ENCODE measurements at places on chromosomes 5 and 9. TPM values are rescaled to one million over a fixed set of nuclear protein-coding genes. Genes with fewer than 3 reads are reported as not detected.
A peak's percentile ranks its signal among the peaks of the same experiment; 100 is the strongest.

The APBA1 gene
- total RNA-seq: 2.5 TPM

- H3K27ac ChIP-seq: peak overlapping the region; percentile 99
- H3K27me3 ChIP-seq: no peaks in the 10 kb centered on the region
- H3K36me3 ChIP-seq: no peaks in the 10 kb centered on the region
Measured at GRCh38 chr5:95958310-95959014, 3.2 kb downstream of the ELL2 start.

DNA sequence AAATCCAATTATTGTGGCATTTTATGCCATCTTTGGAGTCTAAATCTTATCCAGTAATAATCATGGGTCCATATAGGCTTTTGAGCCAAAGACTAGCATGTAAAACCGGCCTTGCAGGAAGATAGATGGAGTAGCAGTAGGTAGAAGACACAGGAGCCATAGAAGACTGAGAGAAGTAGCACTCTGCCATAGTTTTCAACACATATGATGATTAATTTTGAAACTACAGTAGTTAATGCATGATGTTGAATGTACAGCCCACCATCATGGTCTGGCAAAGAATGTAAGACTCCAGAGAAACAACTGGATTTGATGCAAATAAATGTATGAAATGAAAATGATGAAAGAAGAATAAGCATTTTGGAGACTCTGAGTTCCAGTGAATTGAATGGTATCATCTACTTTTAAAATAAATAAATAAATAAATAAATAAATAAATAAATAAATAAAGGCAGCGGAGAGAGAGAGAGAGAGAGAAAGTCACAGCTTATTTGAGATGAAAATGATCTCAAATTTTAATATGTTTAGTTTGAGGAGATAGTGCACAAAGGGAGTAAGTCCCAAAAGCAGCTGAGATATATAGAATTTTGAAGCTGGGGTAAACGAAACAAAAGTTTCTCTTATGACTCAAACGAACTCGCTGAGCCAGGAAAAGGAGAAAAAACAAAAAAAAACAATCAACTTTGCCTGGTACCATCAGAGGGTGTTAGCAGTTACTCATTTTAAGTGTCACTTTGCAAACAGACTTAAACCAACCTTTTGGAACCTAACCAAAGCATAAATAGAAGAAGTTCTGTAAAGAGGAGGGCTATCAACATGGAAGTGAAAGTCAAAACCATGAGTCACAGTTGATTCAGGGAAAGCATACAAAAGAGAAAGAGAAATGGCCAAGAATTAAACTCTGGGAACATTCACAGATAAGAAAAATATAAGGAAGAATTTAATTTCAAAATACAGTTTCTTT, 388.7 kb downstream of the CETN3 start:
- DNase-seq: peak; percentile 19
- peaks cover under 1% of the 10 kb centered on the region for H3K4me1 ChIP-seq
- H3K27me3 ChIP-seq: no peaks in the 10 kb centered on the region
- H3K36me3 ChIP-seq: no peaks in the 10 kb centered on the region
- H3K4me3 ChIP-seq: peak overlapping the region; percentile 2

- no peaks in the 10 kb centered on the region for H3K4me1 ChIP-seq
- H3K27me3 ChIP-seq: no peaks in the 10 kb centered on the region
- DNase-seq: no peak
Measured at GRCh38 chr5:137487600-137487999, 11.5 kb downstream of the SPOCK1 start.

- H3K27me3 ChIP-seq: no peaks in the 10 kb centered on the region
- no peaks in the 10 kb centered on the region for H3K4me1 ChIP-seq
- H3K27ac ChIP-seq: no peak overlapping the region
Measured at GRCh38 chr9:71183251-71183650, 61.8 kb upstream of the TRPM3 start.

All from left lung (tissue), 14 donors.